ENCODE measurements at places on chromosomes 7 and 10.

GRCh38 chr10:124640538-124641231, 103.5 kb downstream of the FAM53B start:
- peak; percentile 88 for DNase-seq

DNA sequence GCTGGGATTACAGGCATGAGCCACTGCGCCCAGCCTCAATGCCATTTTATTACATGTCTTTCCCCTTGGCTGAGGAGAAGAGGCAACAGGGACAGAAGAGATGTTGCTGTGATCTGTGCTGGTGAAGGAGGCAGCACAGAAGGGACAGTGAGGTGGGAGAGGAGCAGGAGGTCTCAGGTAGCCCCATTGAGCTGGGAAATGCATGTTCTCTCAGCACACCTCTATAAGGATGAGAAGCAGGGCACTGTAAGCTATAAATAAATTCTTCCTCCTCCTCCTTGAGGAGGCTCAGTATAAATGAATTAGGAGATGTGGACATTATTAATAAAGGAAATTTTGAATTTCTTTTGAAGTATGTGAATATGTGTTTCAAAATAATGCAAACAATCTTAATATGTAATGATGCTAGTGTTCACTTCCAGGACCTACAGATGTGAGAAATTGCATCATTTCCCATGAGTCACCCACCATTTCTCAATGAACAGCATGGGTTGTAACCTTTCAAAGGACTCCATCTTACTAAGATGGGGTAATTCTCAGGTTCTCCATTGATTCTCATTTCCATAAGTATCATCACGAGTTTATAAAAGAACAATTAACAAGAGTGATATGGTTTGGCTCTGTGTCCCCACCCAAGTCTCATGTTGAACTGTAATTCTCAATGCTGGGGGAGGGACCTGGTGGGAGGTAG, 88.9 kb upstream of the ODAD2 start:
- DNase-seq, result peak; percentile 67

DNA sequence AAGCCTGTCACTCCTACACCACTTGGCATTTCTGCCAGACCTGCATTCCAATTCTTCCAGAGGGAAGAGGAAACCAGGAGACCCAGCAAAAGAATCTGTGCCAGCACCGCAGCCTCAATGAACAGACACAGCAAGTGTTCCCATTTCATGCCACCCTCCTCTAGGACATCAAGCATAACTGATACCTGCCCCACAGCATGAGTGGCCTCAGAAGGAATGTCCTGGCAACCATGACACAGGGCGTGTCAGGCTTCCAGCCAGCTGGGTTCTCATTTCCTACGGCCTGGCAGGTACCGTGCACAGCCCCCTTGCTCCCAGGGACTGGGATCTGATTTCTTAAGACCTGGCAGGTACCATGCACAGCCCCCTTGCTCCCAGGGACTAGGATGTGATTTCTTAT, 7.8 kb downstream of the MAD1L1 start:
- DNase-seq, result no peak

DNA sequence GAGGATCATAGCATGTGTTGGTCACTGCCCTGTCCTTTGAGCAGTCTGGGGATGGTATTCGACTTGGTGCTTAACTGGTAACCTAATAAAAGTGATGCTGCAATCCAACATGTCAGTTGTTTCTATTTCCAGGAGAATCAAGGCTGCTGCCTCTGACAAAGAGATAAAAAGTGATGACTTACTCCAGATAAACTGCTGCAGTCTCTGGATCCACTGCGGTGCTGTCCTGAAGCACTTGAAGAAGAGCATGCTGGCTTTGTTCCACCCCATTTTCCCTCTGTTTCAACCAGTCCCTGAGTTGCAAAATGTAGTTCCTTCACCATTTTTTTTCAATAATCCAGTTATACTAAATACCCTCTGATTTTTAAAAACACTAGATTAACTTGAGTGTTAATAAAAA, 403.5 kb upstream of the ANKRD30A start:
- no peak for DNase-seq

DNA sequence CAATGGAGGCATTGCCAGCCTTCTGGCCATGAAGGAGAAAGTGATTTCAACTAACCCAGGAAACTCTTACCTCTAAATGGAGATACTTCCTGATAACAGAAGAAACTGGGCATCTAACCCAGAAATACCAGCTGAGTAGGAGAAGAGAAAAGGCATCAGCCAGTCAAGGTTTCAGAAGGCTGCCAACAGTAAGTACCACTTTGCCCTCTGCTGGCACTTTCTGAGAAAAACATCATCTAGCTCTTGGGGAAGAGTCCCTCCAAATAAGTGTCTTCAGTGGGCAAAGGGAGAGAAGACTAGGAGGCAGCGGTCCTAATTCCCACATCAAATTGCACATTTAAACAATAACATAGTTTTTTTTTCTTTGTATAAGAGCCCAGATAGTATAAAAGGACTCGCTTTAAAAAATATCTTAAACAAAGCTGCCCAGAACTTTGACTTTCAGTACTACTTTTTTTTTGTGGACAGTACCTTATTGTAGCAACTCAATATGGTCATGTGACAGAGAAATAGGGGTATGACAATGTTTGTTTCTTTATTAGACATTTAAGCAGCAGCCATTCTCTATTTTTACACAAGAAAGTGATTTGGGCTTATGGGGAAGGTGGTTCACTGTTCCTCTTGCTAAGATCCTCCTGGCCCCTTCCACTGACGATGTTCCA, 157.3 kb downstream of the CTTNBP2 start:
- peak; percentile 32 for DNase-seq

GRCh38 chr7:875051-875450, 1.3 kb upstream of the GET4 start:
- no peak for DNase-seq

GRCh38 chr7:147029953-147030352, 913.4 kb downstream of the CNTNAP2 start:
- DNase-seq, result no peak

GRCh38 chr7:21526007-21526406, 16.8 kb upstream of the DNAH11 start:
- DNase-seq, result peak; percentile 19

DNA sequence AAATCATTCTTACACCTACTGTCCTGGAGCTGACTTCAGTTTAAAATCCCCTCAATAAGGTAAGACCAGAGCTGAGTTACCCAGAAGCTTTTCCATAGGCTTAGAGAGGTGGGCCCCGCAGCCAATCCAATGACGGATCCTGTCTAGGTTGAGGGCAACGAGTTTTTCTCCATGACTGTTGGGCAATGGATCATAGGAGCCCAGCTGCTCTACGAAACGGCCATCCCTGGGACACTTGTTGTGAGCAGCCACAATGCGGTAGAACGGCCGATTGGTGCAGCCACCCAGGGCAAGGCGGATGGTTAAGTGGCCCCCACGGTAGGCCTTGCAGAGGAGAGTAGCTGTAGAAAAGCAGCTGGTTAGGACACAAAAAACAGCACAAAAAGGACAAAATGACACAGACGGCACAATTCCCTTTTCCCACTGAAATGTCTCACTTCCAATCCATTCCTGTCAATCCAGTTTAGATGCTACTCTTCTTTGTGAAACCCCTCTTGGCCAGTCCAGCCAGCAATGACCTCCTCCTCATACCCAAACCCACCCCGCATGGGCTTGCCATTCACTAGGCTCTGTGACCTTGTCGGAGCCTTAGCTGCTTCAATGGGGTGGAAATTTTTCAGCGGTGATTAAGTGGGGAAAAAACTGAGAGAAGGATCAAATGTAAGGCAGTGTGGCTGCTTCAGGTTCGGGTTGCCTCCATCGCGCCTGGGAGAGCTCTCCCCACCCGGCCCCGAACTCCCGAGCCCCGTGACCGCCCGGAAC, 580 bp downstream of the MRPS16 start:
- DNase-seq, result no peak

GRCh38 chr7:55018361-55019190, at the start of gene EGFR:
EGFR (plus strand) TSS chr7:55019017; CDS start chr7:55019278, 261 bp downstream.
- no peak for DNase-seq

DNA sequence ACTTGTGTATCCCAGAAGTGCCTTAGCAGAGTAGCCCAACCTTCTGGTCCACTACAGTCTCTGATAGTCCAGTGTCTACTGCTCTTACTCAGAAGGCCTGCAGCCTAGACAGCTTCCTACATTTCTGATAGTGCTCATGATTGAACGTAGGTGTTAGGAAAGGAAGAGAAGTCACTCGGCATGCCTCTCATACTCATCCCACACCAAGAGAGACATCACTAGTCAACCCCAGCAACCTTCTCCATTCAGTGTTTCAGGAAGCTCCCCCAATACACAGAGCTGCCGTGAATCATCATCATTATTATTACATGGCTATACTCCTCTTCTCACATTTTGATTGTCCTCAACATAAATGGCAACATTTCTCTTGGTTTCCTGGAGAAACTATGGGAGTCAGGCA, 166.4 kb downstream of the COBL start:
- no peak for DNase-seq
